ENCODE measurements at places on chromosomes 5 and 9. TPM values are rescaled to one million over a fixed set of nuclear protein-coding genes. Genes with fewer than 3 reads are reported as not detected.

DNA sequence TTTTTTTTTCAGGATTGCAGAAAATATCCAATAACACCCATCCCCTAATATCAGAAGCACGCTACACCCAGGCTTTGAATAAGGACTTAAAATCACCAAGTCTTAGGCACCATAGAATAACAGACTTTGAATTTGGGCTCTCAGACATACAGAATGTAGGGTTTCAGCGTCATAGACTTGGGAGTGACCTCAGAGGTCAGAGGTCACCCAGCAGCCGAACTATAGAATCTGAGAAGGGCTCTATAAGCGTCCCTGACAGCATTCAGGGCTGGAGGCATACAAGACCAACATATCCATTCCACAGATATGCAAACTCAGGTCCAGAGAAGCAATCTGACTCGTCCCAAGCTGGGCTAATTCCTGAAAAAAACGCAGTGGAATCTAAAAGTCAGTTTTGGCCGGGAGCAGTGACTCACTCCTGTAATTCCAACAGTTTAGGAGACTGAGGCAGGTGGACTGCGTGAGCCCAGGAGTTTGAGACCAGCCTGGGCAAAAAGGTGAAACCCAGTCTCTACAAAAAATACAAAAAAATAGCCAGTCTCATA is 34.7 kb downstream of the SLC6A7 start:
- H3K27me3 ChIP-seq: no peaks in the 10 kb centered on the region
- no peaks in the 10 kb centered on the region for H3K36me3 ChIP-seq
- H3K4me3 ChIP-seq: no peak overlapping the region
- no peaks in the 10 kb centered on the region for H3K4me1 ChIP-seq

DNA sequence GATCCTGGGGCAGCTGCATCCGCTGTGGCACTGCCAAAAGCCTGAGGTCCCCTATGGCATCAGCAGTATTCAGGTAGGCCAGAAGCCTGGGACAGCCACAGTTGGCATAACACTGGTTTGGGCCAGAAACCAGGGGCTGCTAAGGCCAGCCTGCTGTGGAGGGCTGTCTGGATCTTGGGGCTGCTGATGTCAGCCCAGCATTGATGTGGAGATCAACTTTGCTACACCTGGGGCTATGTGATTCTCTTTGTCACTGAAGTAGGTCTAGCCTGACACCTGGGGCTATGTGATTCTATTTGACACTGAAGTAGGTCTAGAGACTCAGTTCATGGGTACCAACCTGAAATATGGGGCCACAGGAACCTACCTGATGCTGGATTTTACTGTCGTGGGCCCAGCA is 411.5 kb downstream of the RASEF start:
- no peaks in the 10 kb centered on the region for H3K4me1 ChIP-seq
- no peak for DNase-seq
- no peak overlapping the region for H3K4me3 ChIP-seq
- no peaks in the 10 kb centered on the region for H3K27me3 ChIP-seq
- H3K27ac ChIP-seq: no peak overlapping the region
- H3K36me3 ChIP-seq: no peaks in the 10 kb centered on the region

DNA sequence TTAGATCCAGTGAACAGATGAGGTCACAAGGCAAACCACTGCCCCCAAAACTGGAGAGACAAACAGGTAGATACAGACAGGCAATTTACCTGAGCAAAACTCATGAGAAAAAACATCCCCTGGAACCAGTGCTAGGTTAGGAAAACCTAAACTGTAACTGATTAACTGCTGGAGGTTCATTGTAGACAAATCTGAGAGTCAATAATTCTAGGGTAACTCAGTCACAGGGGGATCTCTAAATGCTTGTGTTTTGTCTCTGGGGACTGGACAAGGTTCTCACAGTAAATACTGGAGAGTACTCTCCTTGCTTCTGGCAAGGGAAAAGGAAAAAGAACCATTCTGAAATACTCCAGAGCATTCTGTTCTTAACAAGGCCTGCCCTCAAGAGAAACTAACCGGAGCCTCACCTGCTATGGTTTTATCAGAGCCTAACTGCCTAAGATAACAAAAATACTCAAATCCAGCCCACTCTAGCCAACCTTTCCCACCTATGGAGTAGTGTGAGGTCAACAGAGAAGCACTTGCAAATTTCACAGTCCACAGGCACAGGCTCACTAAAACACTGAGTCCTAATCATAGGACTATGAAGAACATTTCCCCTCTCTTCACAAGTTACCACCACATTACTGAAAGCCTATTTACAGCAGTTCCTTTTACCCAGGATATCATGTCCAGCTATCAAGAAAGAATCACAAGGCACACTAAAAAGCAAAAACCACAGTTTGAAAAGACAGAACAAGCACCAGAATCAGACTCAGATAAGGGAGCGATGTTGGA is 139.9 kb upstream of the ACOT12 start:
- no peaks in the 10 kb centered on the region for H3K4me1 ChIP-seq
- no peaks in the 10 kb centered on the region for H3K27me3 ChIP-seq
- no peak overlapping the region for H3K27ac ChIP-seq
- no peak for DNase-seq

Gene ZNF454
- 5.4 TPM for total RNA-seq

GRCh38 chr5:82986404-82986803 is 90.8 kb downstream of the TMEM167A start:
- no peak overlapping the region for H3K27ac ChIP-seq
- DNase-seq: no peak
- no peak overlapping the region for H3K4me3 ChIP-seq
- H3K27me3 ChIP-seq: no peaks in the 10 kb centered on the region

- no peaks in the 10 kb centered on the region for H3K27me3 ChIP-seq
- no peaks in the 10 kb centered on the region for H3K4me1 ChIP-seq
- H3K27ac ChIP-seq: peak overlapping the region; percentile 50
- no peak overlapping the region for H3K4me3 ChIP-seq
Measured at GRCh38 chr5:109740966-109741365, 51.2 kb downstream of the MAN2A1 start.

Gene GPR150
- not detected for total RNA-seq

- no peak overlapping the region for H3K27ac ChIP-seq
- no peaks in the 10 kb centered on the region for H3K4me1 ChIP-seq
- H3K27me3 ChIP-seq: no peaks in the 10 kb centered on the region
- H3K4me3 ChIP-seq: no peak overlapping the region
- no peak for DNase-seq
- no peaks in the 10 kb centered on the region for H3K36me3 ChIP-seq
Measured at GRCh38 chr9:92517046-92517445, 18.7 kb downstream of the ECM2 start.

GRCh38 chr9:107554636-107555035 is 65.1 kb upstream of the KLF4 start:
- H3K4me1 ChIP-seq: no peaks in the 10 kb centered on the region
- H3K36me3 ChIP-seq: no peaks in the 10 kb centered on the region
- no peak for DNase-seq

DNA sequence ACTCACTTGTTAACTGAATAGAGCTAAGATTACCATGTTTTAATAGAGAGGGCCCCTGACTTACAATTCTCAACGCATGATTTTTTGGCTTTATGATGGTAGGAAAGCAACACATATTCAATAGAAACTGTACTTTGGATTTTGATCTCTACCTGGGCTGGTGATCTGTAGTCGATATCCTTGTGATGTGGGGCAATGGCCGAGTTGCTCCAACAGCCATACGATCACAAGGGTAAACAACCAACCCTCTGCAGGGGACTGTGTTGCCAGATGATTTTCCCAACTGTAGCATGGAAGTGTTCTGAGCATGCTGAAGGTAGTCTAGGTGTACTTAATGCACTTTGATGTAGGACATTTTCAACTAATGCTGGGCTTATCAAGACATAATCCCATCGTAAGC is 36.5 kb downstream of the NSUN2 start:
- no peaks in the 10 kb centered on the region for H3K27me3 ChIP-seq
- no peaks in the 10 kb centered on the region for H3K4me1 ChIP-seq
- H3K4me3 ChIP-seq: no peak overlapping the region

- no peaks in the 10 kb centered on the region for H3K4me1 ChIP-seq
- H3K27me3 ChIP-seq: no peaks in the 10 kb centered on the region
- no peak for DNase-seq
- no peaks in the 10 kb centered on the region for H3K36me3 ChIP-seq
- H3K4me3 ChIP-seq: peak overlapping the region; percentile 38
Measured at GRCh38 chr5:150358261-150359095, 981 bp downstream of the TCOF1 start.

DNA sequence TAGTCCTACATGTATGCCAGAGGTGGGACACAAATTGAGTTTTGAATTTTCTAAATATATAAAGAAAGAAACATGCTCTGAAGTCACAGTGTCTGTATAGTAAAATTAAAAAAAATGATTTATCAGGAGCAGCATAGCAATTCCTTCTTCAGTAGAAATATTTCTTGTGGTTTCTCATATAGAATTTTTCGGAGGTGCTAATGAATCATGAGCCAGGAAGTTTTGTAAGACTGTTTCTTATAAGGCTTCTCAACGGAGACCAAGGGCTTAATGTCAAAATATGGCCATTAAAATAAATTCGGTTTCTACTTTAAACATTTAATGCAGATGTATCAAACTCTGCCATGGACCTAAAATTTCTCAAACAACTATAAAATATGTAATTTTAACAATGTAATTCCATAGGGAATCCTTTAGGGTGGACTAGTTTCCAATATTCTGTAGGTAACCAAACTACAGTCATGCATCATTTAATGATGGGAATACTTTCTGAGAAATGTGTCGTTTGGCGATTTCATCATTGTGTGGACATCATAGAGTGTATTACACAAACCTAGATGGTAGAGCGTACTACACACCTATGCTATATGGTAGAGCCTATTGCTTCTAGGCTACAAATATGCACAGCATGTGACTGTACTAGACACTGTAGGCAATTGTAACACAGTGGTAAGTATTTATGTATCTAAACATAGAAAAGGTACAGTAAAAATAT is 66.3 kb downstream of the ANKRD55 start:
- DNase-seq: no peak
- no peaks in the 10 kb centered on the region for H3K27me3 ChIP-seq
- H3K27ac ChIP-seq: no peak overlapping the region

GRCh38 chr5:122501089-122501435 is 189.0 kb downstream of the SNCAIP start:
- H3K4me3 ChIP-seq: no peak overlapping the region
- no peaks in the 10 kb centered on the region for H3K27me3 ChIP-seq
- DNase-seq: no peak
- no peaks in the 10 kb centered on the region for H3K36me3 ChIP-seq
